ENCODE measurements at places on chromosomes 7 and 10. TPM values are rescaled to one million over a fixed set of nuclear protein-coding genes. Genes with fewer than 3 reads are reported as not detected.

CALCR gene
- 0.20 TPM for total RNA-seq

EGR2 gene
- 17.8 TPM for total RNA-seq

HOXA9 gene
- total RNA-seq: not detected

HHEX gene
- 0.92 TPM for total RNA-seq

NYAP1 gene
- total RNA-seq: 0.95 TPM

RTKN2 gene
- 3.4 TPM for total RNA-seq

TNRC18 gene
- 101 TPM for total RNA-seq

RNF148 gene
- total RNA-seq: not detected

NOD1 gene
- total RNA-seq: 6.0 TPM

AKR1C1 gene
- total RNA-seq: 1.7 TPM

HABP2 gene
- total RNA-seq: not detected

CACNB2 gene
- 0.10 TPM for total RNA-seq

CXCL12 gene
- 65.5 TPM for total RNA-seq

LIPF gene
- total RNA-seq: not detected

GHRHR gene
- not detected for total RNA-seq

GIMAP7 gene
- not detected for total RNA-seq

PPP1R17 gene
- not detected for total RNA-seq

DOCK4 gene
- total RNA-seq: 43.0 TPM

CYP2C19 gene
- 0.12 TPM for total RNA-seq

HOXA11 gene
- not detected for total RNA-seq

HOXA4 gene
- not detected for total RNA-seq

PON2 gene
- total RNA-seq: 92.1 TPM

SLC26A5 gene
- total RNA-seq: not detected

TEX36 gene
- not detected for total RNA-seq

CHST3 gene
- 65.4 TPM for total RNA-seq

VDAC2 gene
- total RNA-seq: 161 TPM

CCL26 gene
- total RNA-seq: not detected

IL15RA gene
- total RNA-seq: 0.56 TPM

BCL7B gene
- 35.7 TPM for total RNA-seq

PKD2L1 gene
- not detected for total RNA-seq

SYNPO2L gene
- not detected for total RNA-seq

GNGT1 gene
- not detected for total RNA-seq

ATP5F1C gene
- total RNA-seq: 136 TPM

ANKRD61 gene
- total RNA-seq: not detected

TMEM229A gene
- not detected for total RNA-seq

ACTL6B gene
- total RNA-seq: not detected

MKX gene
- total RNA-seq: 28.8 TPM

OR2A1 gene
- total RNA-seq: not detected

CWF19L1 gene
- 14.1 TPM for total RNA-seq

STK31 gene
- total RNA-seq: 0.13 TPM

SPDYE2B gene
- total RNA-seq: not detected

SPOCK2 gene
- total RNA-seq: 0.32 TPM

SEMA3E gene
- 5.1 TPM for total RNA-seq

CYP17A1 gene
- total RNA-seq: not detected

CDK1 gene
- total RNA-seq: 9.0 TPM

ELN gene
- 8,224 TPM for total RNA-seq

MRPS17 gene
- total RNA-seq: 11.8 TPM

GDF2 gene
- total RNA-seq: not detected

TACR2 gene
- not detected for total RNA-seq

TAS2R5 gene
- 1.5 TPM for total RNA-seq

PLEKHS1 gene
- not detected for total RNA-seq

TMEM60 gene
- 15.3 TPM for total RNA-seq

ERVW-1 gene
- total RNA-seq: not detected

SAMD8 gene
- 23.1 TPM for total RNA-seq

EIF4H gene
- 217 TPM for total RNA-seq

SPAM1 gene
- not detected for total RNA-seq
